Small intestine (tissue), 16 donors: ENCODE measurements at places on chromosomes 11 and 22.

DNA sequence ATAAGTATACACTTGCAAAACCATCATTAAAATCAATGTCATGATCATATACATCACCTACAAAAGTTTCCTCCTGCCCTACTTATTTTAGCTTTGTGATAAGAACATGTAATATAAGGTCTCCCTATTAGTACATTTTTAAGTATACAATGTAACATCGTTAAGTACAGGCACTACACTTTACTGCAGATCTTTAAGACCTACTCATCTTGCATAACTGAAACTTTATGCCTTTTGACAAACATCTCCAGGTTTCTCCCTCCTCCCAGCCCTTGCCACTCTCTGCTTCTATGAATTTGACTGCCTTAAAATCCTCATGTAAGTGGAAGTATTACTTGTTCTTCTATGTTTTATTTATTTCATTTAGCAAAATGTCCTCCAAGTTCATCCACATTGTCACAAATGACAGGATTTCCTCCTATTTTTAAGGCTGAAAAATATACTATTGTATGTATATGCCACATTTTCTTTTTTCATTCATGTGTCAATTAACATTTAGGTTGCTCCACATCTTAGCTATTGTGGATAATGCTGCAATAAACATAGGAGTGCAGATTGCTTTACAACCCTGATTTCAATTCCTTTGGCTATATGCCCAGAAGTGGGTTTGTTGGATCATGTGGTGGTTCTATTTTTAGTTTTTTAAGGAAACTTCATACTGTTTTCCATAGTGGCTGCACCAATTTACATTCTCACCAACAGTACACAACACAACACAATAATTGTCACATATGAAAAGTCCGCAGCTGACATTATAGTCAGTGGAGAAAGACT lies 471.1 kb upstream of the ANO3 start:
- H3K4me1 ChIP-seq = no peaks in the 10 kb centered on the region
- no peak overlapping the region for H3K4me3 ChIP-seq
- no peak overlapping the region for H3K27ac ChIP-seq

- peaks cover 69% of the 10 kb centered on the region for H3K36me3 ChIP-seq
- H3K27me3 ChIP-seq = no peaks in the 10 kb centered on the region
- no peaks in the 10 kb centered on the region for H3K4me1 ChIP-seq
- H3K4me3 ChIP-seq = no peak overlapping the region
These were observed 34.8 kb upstream of the CARS1 start for GRCh38 chr11:3091846-3092602.

DNA sequence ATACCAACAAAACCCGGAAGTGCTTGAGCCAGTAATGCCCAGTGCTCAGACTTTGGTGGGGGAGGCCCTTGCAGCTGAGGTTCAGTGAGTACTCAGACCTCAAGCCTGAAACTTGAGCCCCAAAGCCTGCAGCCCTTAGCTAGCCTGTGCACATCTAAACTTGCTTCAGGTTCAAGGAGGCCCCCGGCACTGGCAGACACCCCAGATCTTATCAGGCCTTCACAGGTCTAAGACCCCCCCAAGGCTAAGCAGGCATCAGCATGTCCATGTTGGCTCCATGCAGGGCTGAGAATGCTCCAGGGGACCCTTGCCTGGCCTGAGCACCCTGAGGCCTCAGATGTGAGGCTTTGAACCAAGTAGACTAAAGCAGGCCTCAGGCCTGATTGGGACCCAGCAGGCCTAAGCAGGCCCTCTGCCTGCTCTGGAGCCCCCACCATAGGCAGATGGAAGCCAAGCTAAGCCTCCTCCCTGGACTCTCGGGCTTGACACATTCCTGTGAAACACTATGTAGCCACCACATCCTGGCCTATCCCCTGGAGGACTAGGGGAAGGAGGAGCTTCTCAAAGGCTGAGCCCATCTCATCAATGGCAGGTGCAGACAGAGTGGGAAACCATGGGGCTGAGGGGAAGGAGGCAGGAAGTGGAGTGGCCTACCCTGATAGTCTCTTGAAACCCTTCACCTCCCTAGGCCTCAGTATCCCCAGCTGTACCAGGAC lies 1.2 kb upstream of the CASTOR1 start:
- peaks cover 3% of the 10 kb centered on the region for H3K4me1 ChIP-seq
- no peak overlapping the region for H3K4me3 ChIP-seq
- H3K27me3 ChIP-seq = no peaks in the 10 kb centered on the region
- H3K27ac ChIP-seq = peak overlapping the region; percentile 2

- DNase-seq = no peak
- H3K36me3 ChIP-seq = no peaks in the 10 kb centered on the region
- H3K27me3 ChIP-seq = no peaks in the 10 kb centered on the region
- H3K27ac ChIP-seq = no peak overlapping the region
- no peaks in the 10 kb centered on the region for H3K4me1 ChIP-seq
These were observed 97.8 kb downstream of the RPS6KA4 start for GRCh38 chr11:64456509-64457320.

- no peak overlapping the region for H3K27ac ChIP-seq
- no peaks in the 10 kb centered on the region for H3K27me3 ChIP-seq
- no peaks in the 10 kb centered on the region for H3K4me1 ChIP-seq
- H3K36me3 ChIP-seq = peaks cover 89% of the 10 kb centered on the region
- no peak overlapping the region for H3K4me3 ChIP-seq
- no peak for DNase-seq
These were observed 28.9 kb upstream of the RAB1B start for GRCh38 chr11:66239511-66239910.

GRCh38 chr11:20342347-20343141 lies 21.0 kb upstream of the HTATIP2 start:
- H3K36me3 ChIP-seq = no peaks in the 10 kb centered on the region
- H3K27ac ChIP-seq = no peak overlapping the region
- H3K27me3 ChIP-seq = peaks cover 2% of the 10 kb centered on the region
- peak; percentile 63 for DNase-seq

GRCh38 chr11:85481862-85482261 lies 145.3 kb downstream of the DLG2 start:
- H3K36me3 ChIP-seq = no peaks in the 10 kb centered on the region
- DNase-seq = no peak
- H3K27me3 ChIP-seq = no peaks in the 10 kb centered on the region
- H3K4me1 ChIP-seq = no peaks in the 10 kb centered on the region

- H3K36me3 ChIP-seq = no peaks in the 10 kb centered on the region
- peak; percentile 32 for DNase-seq
- no peaks in the 10 kb centered on the region for H3K27me3 ChIP-seq
- H3K4me1 ChIP-seq = peaks cover 9% of the 10 kb centered on the region
- H3K4me3 ChIP-seq = no peak overlapping the region
These were observed 94.0 kb upstream of the APOA1 start for GRCh38 chr11:116931206-116931953.

GRCh38 chr11:43267856-43268580 lies 43.8 kb upstream of the API5 start:
- H3K4me1 ChIP-seq = no peaks in the 10 kb centered on the region
- DNase-seq = no peak
- no peaks in the 10 kb centered on the region for H3K27me3 ChIP-seq
- no peak overlapping the region for H3K27ac ChIP-seq
- H3K4me3 ChIP-seq = no peak overlapping the region

DNA sequence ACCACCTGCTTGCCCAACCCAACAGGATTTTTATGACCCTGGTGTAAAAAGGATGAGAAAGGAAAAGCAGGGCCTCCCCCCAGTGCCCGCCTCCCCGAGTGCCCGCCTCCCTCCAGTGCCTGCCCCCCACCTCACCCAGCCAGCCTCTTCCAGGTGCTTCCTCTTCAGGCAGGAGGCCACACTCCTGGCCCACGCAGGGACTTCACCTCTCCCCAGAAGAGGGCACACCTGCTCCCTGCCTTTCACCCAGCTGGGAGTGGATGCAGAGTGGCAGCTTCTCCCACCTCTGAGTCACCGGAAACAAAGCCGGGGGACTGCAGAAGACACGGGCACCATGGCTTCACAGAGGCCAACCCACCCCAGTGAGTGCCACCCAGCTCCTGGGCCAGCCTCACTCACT lies 16.1 kb downstream of the CPT1A start:
- peaks cover 32% of the 10 kb centered on the region for H3K36me3 ChIP-seq
- H3K27ac ChIP-seq = peak overlapping the region; percentile 61
- DNase-seq = peak; percentile 89
- no peaks in the 10 kb centered on the region for H3K27me3 ChIP-seq

GRCh38 chr11:123753110-123753509 lies 1.2 kb downstream of the OR6X1 start:
- H3K4me1 ChIP-seq = no peaks in the 10 kb centered on the region
- no peak for DNase-seq
- no peaks in the 10 kb centered on the region for H3K27me3 ChIP-seq
- no peaks in the 10 kb centered on the region for H3K36me3 ChIP-seq

GRCh38 chr11:72411623-72412419 lies 22.5 kb downstream of the CLPB start:
- no peaks in the 10 kb centered on the region for H3K36me3 ChIP-seq
- peak overlapping the region; percentile 80 for H3K27ac ChIP-seq
- H3K4me3 ChIP-seq = no peak overlapping the region
- peak; percentile 61 for DNase-seq
- peaks cover 14% of the 10 kb centered on the region for H3K4me1 ChIP-seq

- H3K27ac ChIP-seq = no peak overlapping the region
- H3K27me3 ChIP-seq = no peaks in the 10 kb centered on the region
- DNase-seq = no peak
- H3K4me1 ChIP-seq = no peaks in the 10 kb centered on the region
- H3K4me3 ChIP-seq = no peak overlapping the region
- H3K36me3 ChIP-seq = no peaks in the 10 kb centered on the region
These were observed 306.8 kb upstream of the DDI1 start for GRCh38 chr11:103729617-103730016.

- no peaks in the 10 kb centered on the region for H3K36me3 ChIP-seq
- no peak overlapping the region for H3K27ac ChIP-seq
- H3K4me1 ChIP-seq = no peaks in the 10 kb centered on the region
- no peaks in the 10 kb centered on the region for H3K27me3 ChIP-seq
- H3K4me3 ChIP-seq = no peak overlapping the region
These were observed 12.1 kb upstream of the FCHSD2 start for GRCh38 chr11:73154178-73154577.

DNA sequence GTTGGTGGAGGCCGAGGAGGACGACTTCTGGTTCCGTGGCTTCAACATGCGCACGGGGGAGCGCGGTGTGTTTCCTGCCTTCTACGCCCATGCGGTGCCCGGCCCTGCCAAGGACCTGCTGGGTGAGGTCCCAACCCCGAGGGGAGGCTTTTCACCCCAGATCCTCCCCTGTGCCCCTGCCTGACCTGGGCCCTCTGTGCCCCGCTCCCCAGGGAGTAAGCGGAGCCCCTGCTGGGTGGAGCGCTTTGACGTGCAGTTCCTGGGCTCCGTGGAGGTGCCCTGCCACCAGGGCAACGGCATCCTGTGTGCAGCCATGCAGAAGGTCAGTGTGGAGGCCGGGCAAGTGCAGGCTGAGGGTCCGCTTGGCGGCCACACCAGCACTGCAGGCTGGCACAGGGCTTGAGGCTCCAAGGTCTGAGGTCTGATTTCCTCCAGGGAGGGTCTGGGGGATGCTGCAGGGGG lies 5.1 kb downstream of the MAPK8IP2 start:
- H3K27me3 ChIP-seq = peaks cover 71% of the 10 kb centered on the region
- H3K36me3 ChIP-seq = no peaks in the 10 kb centered on the region

GRCh38 chr22:30169002-30169401 lies 77.6 kb downstream of the LIF start:
- H3K4me1 ChIP-seq = no peaks in the 10 kb centered on the region
- no peak for DNase-seq
- H3K4me3 ChIP-seq = no peak overlapping the region
- H3K27ac ChIP-seq = no peak overlapping the region

DNA sequence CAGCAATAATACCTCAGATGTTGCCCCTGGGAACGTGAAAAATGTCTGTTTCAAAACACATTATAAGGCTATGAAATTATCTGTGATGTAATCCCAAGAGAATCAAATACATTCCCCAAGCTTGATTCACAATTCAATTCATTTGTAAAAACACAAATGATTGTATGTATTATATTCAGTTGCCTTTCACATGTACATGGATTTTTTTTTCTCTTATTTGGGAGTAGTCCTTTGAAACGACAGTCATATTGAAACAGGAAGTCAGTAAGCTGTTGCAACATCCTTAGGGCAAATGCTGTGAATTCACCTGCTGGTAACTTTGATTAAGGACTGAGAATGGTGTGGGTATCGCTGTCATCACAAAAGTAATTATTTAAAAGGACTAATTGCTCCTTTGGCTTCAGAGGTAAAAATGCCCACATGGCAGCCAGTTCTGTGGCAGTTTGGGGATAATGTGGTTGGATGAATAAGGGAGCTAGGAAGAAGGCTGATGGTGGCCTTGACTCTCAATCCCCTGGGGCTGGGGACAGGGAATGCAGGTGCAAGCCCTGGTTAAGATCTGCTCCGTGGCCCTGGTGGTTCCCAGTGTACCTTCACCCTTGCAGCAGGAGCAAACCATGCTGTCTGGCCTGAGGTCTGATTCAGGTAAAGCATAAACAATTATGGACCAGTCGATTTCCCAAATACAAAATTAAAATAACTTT lies 13.2 kb downstream of the EHF start:
- no peak overlapping the region for H3K4me3 ChIP-seq
- peaks cover 9% of the 10 kb centered on the region for H3K4me1 ChIP-seq
- H3K27me3 ChIP-seq = no peaks in the 10 kb centered on the region
- no peaks in the 10 kb centered on the region for H3K36me3 ChIP-seq
